ENCODE measurements at places on chromosomes 6 and 20.

GRCh38 chr6:97394160-97394748, 111.2 kb upstream of the MMS22L start:
- peak; percentile 60 for DNase-seq

DNA sequence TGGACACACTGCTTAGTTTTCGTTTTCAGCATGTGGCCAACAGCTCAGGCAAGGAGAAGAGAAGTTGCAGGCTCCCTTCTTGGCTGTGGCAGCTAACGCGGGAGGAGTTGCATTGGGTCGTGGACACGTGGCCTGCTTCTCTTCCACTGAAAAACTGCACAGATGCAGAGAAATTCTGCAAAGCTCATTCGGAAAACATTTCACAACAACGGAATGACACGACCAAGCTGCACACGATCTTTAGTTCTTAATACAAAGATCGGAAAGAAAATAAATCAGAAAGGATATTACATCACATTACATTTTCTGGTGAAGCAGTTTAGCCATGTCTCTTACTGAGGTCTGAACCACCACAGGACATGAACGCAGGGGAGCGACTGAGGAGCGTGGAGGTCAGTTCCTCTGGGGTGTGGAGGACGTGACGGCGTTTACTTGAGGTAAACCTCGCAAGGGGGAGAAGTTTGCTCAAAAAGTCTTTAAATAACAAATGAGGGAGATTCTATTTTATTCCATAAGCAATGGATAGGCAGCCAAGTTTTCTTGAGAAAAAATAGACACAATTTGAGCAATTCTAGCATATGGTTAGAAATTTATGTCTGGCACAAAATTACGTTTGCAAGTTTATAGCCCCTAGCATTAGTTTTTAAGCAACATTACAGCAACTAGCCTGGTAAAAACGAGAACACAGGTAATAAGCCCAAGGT, 178.3 kb downstream of the THBS2 start:
- peak; percentile 76 for DNase-seq

- DNase-seq, result no peak
Observed at GRCh38 chr6:82607998-82608725, 244.5 kb downstream of the TPBG start.

- DNase-seq, result no peak
Observed at GRCh38 chr20:19463597-19463996, 251.2 kb downstream of the SLC24A3 start.

DNA sequence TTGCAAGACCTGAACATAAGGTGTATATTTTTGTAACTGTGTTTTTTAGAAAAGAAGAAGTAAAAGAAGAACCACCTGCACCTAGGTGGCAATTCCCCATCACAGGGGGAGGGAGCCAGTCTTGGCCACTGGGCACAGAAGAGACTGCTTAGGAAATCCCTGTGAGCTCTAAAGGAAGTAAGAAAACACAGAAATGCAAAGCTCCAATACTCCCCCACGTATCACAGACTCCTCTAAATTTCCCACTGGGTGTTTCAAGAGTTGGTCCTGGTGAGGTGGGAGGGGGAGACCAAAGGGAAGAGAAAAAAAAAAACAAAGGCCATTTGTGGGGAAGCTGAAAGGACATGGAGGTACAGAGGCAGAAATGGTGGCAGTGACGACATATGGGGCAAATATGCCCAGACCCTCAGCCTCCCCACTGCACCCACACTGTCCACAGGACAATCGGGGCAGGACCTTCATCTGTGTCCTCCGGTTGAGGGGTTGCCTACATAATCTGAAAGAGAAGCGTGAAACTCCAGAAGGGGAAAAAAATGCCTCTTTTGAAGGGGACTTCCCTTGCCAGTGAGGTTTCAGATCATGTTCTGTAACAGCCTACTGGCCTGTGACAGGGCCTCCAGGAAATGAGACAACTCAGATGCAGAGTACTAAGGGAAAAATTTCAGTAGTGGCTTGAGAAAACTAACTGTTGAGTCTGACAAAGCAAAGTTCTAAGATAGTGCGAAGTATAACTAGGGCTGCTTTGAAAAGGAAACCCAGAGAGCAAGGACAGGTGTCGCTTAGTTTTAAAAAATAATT, 226.2 kb upstream of the MARCKS start:
- no peak for DNase-seq

DNA sequence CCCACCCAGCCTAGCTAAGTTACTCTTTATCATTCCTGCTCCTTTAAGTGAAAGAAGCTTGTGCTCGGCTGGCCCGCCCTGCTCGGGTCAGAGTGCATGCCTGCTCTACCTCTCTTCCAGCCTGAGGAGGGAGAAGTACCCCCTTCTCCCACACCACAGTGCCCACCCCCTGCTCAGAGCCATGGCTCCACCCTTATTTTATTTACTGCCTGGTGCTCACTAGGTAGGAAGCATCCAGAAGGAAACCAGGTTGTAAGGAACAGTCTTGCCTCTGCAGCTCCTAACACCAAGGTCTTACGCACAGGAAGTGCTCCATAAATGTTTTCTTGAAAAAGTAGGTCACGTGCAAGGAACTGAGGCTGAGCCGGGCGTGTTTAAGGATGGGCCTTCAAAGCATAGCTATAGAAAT, 105.7 kb upstream of the SNX9 start:
- no peak for DNase-seq

GRCh38 chr20:53079828-53080686, 107.9 kb downstream of the TSHZ2 start:
- no peak for DNase-seq

DNA sequence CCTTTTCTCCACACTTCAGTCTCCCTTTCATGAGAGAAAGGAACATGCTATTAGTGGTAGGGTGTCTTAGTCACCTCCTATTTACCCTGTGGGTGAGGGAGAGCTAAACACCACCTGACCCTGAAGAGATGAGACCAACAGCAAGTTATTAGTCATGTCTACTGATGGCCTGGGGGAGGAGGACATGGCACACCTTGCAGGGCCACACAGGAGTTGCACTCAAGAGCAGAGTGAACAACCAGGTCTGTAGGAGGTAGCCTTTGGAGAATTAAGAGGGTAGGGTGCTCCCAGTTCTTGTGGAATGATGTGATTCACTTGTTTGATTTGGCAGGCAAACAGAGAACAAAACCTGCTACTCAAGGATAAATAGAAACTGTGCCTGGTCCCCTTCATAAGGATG, 82.7 kb upstream of the FABP7 start:
- DNase-seq, result no peak

GRCh38 chr6:25103603-25104002, 167.8 kb upstream of the RIPOR2 start:
- DNase-seq, result no peak

GRCh38 chr6:62344850-62345249, 58.8 kb upstream of the KHDRBS2 start:
- DNase-seq, result no peak

- no peak for DNase-seq
Observed at GRCh38 chr6:20318851-20319387, 82.8 kb upstream of the E2F3 start.

DNA sequence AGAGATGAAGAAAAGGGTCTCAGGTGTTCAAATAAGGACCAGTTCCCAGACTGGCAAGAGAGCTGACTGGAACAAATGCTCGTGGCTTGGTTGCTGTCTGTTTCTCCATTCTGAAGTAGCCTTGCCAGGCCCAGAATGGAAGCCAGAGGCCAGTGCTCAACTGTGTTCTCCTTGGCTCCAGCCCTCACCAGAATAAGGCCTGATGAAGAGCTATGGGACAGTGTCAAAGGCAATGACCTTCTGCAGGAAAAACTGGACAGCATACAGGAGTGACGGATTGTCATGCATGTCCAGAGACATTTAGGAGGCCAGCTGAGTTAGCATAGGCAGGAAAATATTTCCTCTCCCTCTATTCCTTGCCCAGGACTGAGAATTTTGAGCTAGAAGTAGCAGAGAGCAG, 72.2 kb downstream of the HAO1 start:
- no peak for DNase-seq

DNA sequence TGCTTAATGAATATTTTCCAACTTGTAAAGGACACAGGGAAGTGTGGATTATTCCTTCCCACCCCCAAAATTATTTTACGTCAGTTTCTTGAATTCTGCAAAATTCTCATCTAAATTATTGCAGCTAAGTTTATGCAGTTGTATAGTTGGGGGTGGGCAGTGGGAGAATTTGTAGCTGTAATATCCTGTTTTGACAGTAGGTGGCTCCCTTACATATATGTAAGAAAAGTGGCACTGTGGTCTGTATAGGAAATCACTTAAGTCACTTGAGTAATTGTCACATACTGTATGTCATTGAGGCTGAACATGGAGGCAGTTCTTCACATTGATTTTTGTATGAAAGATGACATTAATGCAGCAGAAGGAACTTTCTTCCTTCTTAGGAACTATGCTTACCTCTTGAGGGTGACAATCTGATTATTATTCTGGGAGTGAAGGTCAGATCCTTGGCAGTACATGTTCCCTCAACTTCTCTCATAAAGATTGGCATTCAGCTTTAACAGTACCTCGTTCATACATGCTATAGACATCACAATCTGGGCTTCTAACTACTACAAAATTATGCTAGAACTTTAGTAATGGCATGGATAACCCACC, 14.6 kb upstream of the CFAP206 start:
- peak; percentile 31 for DNase-seq

- no peak for DNase-seq
Observed at GRCh38 chr20:41776421-41776820, 158.2 kb upstream of the CHD6 start.

GRCh38 chr6:110467566-110468140, 8.8 kb downstream of the SLC22A16 start:
- no peak for DNase-seq

DNA sequence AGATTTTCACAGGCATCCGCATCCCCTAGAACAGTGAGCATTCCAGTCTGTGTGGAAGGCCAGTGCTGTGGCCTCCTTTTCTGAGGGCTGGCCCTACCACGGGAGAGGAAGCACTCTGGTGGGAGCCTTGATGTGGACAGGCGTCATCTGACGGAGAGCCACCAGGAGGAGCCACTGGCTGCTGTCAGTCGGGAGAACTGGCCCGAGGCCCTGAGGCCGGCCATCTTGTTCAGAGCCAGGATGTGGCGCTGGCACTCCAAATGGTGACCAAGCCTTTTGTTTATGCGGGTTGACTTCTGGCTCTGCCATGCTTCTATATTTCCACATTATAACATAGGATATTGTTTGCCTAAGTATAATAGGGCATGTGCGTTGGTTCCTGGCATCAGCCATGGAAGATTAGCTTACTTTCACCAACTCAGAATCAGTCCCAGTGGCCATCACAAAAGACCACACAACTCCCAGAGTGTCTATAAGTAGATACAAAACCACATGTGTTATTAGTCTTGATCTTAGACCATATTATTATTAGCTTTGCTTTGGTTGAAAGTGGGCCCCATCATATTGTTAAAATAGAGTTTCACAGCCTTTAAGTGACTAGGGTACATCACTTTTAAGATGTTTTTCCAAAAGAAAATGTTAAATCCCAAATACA, 273.9 kb upstream of the TAB2 start:
- DNase-seq, result no peak

- no peak for DNase-seq
Observed at GRCh38 chr6:111195656-111196055, 108.4 kb downstream of the SLC16A10 start.

GRCh38 chr6:108497883-108498282, 62.8 kb upstream of the FOXO3 start:
- DNase-seq, result peak; percentile 54

GRCh38 chr20:24657196-24657595, 187.8 kb downstream of the SYNDIG1 start:
- DNase-seq, result no peak

- peak; percentile 29 for DNase-seq
Observed at GRCh38 chr6:161482517-161482858, 208.6 kb upstream of the AGPAT4 start.

- DNase-seq, result no peak
Observed at GRCh38 chr6:80356000-80356399, 249.5 kb downstream of the BCKDHB start.

- no peak for DNase-seq
Observed at GRCh38 chr6:142071981-142072380, 60.7 kb upstream of the GJE1 start.

DNA sequence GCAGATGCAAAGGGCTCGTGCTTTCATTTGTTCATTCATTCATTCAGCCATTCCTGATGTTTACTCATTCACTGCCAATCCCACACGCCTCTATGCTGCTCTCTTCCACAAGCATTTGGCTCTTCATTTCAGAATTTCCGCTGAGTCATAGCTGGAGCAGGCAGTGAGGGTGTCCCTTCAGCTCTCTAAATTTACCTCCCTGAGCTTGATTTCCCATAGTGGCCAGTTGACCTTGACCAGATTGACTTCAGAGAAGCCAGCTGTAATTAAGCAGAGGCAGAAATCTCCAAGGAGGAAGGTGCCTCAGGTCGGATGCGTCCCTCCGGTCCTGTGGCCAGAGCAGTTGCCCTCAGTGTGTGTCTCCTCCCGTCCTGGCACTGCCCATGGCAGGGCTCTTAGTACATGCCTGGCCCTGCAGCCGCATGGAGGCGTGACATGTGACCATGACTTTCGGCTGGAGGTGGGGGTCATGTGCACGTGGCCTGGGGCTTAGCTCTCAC, 267.2 kb upstream of the ECI2 start:
- DNase-seq, result peak; percentile 79

- no peak for DNase-seq
Observed at GRCh38 chr6:112122756-112123155, 35.4 kb downstream of the FAM229B start.

DNA sequence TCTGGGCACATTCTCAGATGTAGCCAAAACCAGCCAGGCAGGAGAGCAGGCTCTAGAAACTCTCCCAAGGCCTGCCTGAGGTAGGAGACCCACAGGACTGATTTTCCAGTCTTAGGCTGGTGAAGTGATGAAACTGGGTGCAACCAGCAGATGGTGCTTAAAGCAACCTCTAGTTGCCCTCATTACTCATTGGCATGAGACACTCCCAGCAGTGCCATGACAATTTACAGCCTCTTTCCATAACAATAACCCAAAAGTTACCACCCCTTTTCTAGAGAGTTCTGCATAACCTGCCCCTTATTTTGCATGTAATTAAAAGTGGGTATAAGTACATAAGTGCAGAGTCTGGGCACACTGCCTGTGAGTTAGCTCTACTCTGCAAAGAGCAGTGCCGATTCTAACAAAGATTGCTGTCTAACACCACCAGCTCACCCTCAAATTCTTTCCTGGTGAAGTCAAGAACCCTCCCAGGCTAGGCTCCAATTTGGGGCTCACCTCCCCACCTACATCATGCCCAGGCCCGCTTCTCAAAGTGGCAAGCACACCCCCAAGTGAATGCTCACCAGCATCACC, 14.4 kb upstream of the GPR6 start:
- no peak for DNase-seq

- DNase-seq, result no peak
Observed at GRCh38 chr6:19664050-19664449, 173.1 kb upstream of the ID4 start.

GRCh38 chr6:163941624-163941976, 527.1 kb downstream of the QKI start:
- DNase-seq, result no peak

DNA sequence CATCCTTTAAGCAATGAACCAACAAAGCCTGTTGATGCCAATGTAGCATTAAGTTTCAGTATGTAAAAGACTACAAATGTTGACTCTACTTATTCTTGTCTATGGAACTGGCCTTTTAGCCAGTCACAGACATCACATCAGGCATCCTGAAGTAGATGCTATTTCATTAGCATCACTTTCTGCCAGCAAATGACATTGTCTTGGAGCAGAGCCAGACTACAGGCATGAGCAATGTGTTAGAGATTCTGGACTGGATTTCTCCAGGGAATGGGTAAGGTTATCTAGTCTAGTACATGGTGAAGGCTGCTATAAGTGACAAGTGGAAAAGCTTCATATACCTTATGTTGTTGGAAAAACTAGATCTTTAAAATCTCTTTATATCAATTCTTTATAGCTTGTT, 142.9 kb downstream of the ADGRB3 start:
- peak; percentile 34 for DNase-seq

- DNase-seq, result no peak
Observed at GRCh38 chr6:170147832-170148708, 142.8 kb downstream of the DLL1 start.
